ENCODE measurements at places on chromosomes 7 and 10. TPM values are rescaled to one million over a fixed set of nuclear protein-coding genes. Genes with fewer than 3 reads are reported as not detected.

GRCh38 chr7:77858278-77858677 lies 59.7 kb downstream of the PHTF2 start:
- DNase-seq = no peak

SEMA3A gene
- 0.41 TPM for total RNA-seq

DNA sequence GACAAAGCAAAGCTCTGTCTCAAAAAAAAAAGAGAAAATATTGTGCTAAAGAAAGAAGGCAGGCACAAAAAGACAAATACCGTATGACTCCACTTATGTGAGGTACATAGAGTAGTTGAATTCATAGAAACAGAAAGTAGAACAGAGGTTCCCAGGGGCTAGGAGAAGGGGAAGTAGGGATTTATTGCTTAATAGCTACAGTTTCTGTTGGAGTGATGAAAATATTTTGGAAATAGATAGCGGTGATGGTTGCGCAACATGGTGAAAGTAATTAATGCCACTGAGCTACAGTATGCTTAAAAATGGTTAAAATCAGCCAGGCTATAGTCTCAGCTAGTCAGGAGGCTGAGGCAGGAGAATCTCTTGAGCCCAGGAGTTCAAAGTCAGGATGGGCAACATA lies 18.5 kb upstream of the NPFFR1 start:
- no peak for DNase-seq

SFRP4 gene
- total RNA-seq = not detected

GRCh38 chr10:112783351-112784021 lies 166.6 kb upstream of the TCF7L2 start:
- DNase-seq = no peak

DNA sequence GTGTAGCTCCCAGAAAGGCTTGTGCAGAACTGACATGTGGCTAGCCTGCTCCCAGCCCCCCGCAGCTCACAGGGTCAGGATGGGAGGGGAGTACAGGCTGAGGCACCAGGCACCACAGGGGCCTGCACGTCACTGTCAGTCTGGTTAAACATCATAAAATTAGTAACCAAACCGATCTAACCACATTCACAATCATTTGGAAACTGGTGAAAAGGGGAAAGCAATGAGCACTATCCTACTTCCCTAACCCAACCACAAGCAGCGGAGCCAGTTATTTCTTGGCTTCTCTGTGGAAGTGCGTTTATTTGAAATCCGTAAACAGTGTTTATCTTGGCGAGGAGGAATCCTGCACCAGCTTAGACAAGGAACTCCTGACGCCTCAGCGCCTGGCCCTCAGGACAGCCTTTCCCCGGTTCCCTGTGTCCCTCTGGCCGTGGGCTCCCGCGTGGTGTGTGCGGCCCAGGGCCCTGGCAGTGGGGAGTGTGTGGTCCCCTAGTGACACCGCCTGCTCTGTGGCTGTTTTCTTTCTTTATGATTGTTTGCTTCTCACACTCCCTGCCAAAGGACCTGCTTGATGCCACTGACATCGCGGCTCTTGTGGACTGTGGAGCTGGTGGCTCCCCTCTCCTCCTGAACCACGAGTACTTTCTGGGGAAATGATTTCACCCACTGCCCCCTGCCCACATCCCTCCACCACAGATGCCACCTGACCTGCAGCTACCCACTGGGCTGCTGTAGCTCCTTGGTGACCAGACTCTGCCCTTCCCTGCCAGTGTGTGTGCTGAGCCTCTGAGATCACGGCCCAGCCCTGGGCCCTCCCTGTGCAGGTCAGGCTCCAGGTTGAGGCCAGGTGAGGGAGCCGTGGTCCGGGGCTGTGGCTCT lies 38.0 kb downstream of the INPP5A start:
- peak; percentile 76 for DNase-seq

- peak; percentile 22 for DNase-seq
Observed at GRCh38 chr7:44060091-44060947, 5.0 kb downstream of the PGAM2 start.

TMEM196 gene
- total RNA-seq = not detected

NSUN5 gene
- 68.8 TPM for total RNA-seq

Data from B cell (primary cell).